ENCODE measurements at places on chromosomes 16 and 17.

DNA sequence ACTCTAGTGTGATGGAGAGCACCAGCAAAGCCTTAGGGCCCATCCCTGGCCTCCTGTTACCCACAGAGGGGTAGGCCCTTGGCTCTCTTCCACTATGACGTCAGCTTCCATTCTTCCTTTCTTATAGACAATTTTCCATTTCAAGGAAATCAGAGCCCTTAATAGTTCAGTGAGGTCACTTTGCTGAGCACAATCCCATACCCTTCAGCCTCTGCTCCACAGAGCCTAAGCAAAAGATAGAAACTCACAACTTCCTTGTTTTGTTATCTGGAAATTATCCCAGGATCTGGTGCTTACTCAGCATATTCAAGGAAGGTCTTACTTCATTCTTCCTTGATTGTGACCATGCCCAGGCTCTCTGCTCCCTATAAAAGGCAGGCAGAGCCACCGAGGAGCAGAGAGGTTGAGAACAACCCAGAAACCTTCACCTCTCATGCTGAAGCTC, at the start of gene CCL8:
CCL8 (plus strand) TSS at position 397 of the 445 bp plus-strand sequence. CDS start 67 bp downstream, outside the sequence.
- DNase-seq = no peak

DNA sequence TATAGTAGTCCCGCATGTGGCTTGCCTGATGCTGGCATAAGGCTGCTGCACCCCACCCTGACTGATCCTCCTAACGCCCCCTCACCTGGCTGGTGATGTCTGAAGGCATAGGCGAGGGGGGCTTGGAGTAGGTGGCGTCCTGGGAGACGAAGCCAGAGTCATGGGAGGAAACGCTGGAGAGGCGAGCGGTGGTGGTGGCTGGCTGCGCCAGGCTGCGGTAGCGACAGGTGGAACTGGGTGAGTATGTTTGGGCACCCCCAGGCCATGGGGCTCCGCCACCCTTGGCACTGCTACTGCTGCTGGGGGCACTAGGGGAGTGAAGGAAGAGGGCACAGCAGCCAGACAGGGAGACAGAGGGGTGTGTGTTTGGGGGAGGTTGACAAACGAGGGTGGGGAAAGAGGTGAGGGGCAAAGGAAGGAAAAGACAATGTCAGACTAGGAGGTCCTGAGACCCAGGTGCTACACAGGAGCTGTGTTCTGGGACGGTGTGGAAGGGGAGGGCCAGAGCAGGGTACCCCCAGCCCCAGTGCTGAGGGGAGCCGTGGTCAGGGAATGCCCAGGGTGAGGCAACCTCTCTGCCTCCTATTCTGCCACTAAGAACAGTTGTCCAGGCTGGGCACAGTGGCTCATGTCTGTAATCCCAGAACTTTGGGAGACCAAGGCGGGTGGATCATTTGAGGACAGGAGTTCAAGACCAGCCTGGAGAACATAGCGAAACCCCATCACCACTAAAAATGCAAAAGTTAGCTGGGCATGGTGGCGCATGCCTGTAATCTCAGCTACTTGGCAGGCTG, 11.4 kb downstream of the MTSS2 start:
- DNase-seq = no peak

GRCh38 chr17:64009571-64010402, 10.6 kb downstream of the ICAM2 start:
- no peak for DNase-seq

DNA sequence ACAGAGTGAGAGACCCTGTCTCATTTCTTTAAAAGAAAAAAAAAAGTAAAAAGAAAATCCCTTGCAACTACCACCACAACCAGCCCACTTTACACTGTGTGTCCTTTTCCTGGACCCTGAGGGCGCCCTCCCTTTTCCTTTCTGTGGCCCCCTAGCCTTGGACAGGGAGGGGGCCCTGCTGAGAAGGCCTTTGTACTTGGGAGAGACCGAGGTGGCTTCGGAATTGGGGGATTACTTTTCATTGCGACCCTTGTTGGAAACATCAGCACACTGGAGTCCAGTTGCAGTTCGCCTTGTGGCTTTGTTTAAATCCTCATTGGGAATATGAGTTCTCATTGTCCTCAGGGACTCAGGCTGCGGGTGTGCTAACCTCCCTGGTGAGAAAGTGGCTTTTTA, 9.4 kb upstream of the DNASE1 start:
- no peak for DNase-seq

- DNase-seq = no peak
Observed at GRCh38 chr17:71402661-71403141, 718.1 kb upstream of the SOX9 start.

- no peak for DNase-seq
Observed at GRCh38 chr17:82060001-82060380, 5.6 kb downstream of the DUS1L start.

GRCh38 chr17:39057701-39058206, 90.6 kb upstream of the FBXO47 start:
- DNase-seq = no peak

DNA sequence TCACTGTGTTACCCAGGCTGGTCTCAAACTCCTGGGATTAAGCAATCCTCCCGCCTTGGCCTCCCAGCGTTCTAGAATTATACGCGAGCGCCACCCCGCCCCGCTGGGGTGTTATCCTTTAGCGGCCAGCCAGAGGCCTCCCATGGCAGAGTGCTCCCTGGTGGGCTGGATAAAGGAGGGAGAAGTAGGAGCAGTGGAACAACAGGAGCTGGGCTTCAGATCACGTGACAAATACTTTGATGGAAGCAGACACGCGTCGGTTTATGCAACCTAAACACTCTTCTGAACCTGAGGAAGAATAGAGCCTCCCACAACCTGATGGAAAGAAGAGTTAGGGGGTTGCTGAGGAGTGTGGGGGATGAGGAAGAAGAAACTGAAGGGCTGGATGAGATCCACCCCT, 2114.0 kb downstream of the TP53TG3F start:
- DNase-seq = no peak

DNA sequence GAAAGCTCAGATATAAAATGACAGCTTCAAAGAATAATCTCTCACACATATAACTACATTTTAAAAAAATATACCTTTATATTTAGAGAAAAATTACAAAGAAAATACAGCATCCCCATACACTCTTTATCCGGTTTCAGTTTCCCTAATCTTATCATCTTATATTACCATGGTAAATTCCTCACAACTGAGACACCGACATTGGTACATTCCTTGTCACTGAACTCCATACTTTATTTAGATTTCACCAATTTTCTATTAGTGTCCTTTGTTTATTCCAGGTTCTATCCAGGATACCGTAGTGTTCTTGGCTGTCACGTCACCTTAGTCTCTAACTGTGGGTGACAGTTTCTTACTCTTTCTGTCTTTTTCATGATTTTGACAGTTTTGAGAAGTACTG, 22.0 kb upstream of the ABCA10 start:
- DNase-seq = no peak

GRCh38 chr16:23535901-23536300, 21.2 kb downstream of the EARS2 start:
- DNase-seq = no peak

DNA sequence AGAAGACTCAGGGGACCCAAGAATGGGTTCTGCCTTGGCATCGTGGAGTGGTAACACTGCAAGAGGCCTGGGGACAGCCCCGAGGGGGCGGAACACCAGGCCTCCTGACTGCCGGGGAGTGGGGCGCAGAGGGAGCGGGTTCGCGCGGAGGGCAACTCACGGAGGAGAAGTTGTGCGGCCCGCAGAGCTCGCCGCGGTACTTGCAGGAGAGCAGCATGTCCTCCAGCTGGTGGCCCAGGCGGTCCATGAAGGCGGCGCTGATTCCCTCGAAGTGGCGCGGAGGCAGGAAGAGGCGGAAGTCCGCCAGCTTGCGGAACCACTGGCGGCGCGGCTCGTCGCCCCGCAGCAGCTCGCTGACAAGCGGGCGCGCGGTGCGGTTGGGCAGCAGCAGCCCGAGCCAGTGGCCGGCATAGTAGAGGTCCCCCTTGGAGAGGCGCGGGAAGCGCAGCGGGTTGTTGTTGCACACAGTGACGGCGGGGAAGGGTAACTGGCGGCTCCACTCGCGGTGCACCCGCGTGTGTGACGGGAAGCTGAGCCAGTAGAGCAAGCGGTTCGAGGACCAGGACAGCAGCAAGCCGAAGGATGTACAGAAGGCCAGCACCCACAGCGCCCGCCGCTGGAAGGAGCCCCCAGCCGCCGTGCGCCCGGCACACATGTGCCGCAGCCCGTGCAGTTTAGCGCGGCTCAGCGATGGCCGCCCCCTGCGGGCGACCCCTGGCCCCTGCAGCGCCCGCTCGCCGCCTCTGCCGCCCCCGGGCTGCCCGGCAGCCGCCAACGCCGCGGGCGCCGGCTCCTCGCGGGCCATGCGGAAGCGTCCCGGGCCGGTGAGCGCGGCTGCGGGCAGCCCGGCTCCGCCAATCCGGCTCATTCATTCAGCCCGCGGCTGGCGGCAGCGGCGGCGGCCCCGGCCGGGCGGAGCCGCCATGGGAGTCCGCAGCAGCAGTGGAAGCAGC, 1.6 kb downstream of the ASIC2 start:
- DNase-seq = no peak

DNA sequence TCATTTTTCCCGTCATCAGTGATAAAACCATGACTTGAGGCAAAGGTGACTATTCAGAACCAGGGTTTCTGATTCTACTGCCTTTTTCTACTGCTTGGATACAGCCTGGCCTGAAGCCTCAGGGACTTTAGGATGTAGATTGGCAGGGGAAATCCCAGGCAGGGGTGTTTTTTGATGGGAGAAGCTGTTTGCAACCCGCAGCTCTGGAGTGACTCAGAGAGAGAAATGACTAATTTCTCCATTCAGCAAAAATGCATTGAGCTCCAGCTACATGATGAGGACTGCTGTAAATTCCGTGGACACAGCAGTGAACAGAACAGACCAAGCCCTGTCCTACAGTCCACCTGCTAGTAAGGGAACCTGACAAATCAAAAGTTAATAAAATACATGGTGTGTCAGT, 560.6 kb downstream of the CDH13 start:
- DNase-seq = no peak

DNA sequence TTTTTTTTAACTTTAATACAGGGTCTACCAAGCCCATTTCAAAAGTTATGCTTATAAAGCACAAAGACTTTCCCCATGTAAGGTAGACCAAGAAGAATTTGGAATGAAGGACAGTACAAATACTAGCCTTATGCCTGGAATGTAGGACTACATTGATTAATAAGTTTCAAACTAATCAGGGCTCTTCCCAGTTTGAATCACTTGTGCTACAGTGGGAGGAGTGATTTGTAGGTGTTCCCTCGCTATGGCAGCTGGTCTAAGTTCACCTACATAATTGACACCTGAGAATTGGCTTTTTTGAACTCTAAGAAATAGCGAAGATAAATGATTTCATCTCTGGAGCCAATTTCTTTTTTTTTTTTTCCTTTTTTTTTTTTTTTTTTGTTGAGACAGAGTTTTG, 18.6 kb downstream of the TMEM238L start:
- DNase-seq = no peak

DNA sequence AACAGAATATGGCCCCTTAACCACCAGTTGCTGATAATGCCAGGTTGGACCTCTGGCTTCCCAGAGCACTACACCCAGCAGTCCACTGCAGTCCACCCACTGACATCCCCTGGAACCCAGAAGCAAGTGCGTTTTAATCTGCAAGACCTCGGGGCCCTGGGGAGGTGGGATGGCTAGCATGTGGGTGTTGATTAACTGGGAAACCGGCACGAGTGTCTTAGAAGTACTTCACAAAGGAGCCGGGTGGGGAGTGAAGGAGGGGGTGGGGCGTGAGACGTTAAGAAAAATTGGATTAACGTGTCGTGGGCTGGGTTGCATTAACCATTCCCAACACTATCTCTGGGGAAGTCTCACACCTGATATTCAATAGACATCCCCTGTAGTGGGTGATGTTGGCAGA, 6.1 kb upstream of the HIC1 start:
- DNase-seq = no peak

- no peak for DNase-seq
Observed at GRCh38 chr16:51752438-51752995, 601.4 kb upstream of the SALL1 start.

DNA sequence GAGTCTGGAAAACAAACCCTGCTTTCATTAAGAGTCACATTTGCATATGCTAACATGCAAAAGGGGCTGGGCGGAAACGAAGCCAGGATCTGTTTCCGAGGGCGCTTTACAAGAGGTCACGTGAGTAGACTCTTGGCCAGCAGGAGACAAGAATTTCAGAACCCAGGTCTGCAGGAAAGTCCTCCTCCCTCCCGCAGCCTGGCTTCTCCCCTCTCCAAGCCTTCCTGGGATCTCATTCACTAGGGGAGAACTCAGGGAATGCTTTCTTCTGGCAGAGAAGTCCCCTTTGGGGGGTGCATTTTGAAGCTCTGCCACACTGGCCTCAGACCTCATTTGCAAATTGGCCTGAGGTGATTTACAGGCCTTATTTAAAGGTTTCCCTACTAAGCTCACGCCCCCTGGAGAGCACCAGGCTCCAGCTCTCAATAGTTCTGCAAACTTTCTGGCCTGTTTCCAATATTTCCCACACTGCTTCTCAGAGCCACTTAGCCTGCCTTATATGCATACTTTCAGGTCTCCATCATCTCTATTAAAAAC, 57.2 kb upstream of the CACNG5 start:
- peak; percentile 60 for DNase-seq

GRCh38 chr17:50428831-50429424, 2.9 kb downstream of the ACSF2 start:
- no peak for DNase-seq

GRCh38 chr16:56363781-56364565, 61.4 kb downstream of the AMFR start:
- DNase-seq = no peak

DNA sequence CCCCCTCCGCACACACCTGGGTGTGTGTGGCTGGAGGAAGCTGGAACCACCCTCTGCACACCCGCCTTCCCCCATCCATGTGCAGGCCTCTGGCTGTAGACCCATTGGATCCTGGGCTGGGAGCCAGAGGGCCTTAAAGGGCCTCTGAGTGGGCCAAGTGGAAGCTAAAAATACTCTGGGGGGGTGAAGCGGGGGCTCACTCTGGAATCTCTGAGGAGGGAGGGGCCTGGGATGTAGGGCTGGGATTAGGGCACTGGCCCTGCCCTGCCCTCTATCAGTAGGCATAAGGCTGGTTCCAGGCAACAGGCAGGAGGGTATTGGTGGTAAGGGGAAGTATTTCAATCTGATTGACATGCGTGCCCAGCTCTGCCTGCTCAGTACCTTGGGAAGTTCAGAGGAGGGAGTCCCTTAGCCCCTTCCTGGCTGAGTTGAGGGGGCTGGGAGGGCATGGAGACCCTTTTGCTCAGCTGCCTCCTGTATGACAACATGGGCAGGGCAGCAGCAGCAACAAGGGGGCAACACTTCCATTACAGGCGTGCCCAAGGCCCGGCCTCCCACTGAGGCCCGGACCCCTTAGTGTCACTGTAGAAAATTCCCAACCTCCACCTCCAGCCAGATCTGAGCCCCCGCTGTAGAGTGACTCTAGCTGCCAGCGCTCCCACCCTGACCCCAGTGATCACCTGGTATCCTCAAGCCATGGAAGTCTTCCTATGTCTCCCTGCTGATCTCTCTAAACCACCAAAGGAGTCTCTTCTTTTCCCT, 5.2 kb downstream of the ITGA3 start:
- no peak for DNase-seq

- DNase-seq = no peak
Observed at GRCh38 chr17:32693194-32693897, 183.6 kb downstream of the MYO1D start.

GRCh38 chr16:57660715-57661463, 7.2 kb upstream of the ADGRG3 start:
- DNase-seq = no peak

GRCh38 chr17:80363518-80364090, 51.4 kb upstream of the ENDOV start:
- no peak for DNase-seq

Measured in NCI-H774 (cell line).